ENCODE measurements at places on chromosomes 5 and 9. TPM values are rescaled to one million over a fixed set of nuclear protein-coding genes. Genes with fewer than 3 reads are reported as not detected.

- H3K27ac ChIP-seq, result no peak overlapping the region
- no peaks in the 10 kb centered on the region for H3K4me1 ChIP-seq
- no peak for DNase-seq
- H3K36me3 ChIP-seq, result no peaks in the 10 kb centered on the region
- H3K27me3 ChIP-seq, result no peaks in the 10 kb centered on the region
These were observed 31.3 kb downstream of the ISL1 start for GRCh38 chr5:51414516-51414915.

GRCh38 chr5:6649186-6649585 lies 15.9 kb downstream of the SRD5A1 start:
- H3K27ac ChIP-seq, result no peak overlapping the region
- no peak for DNase-seq
- no peaks in the 10 kb centered on the region for H3K36me3 ChIP-seq

- H3K4me3 ChIP-seq, result no peak overlapping the region
- H3K27ac ChIP-seq, result no peak overlapping the region
- H3K4me1 ChIP-seq, result no peaks in the 10 kb centered on the region
- H3K36me3 ChIP-seq, result no peaks in the 10 kb centered on the region
- no peak for DNase-seq
These were observed 21.3 kb downstream of the SH3PXD2B start for GRCh38 chr5:172433071-172433470.

GRCh38 chr5:163269624-163270023 lies 167.8 kb upstream of the CCNG1 start:
- H3K4me1 ChIP-seq, result no peaks in the 10 kb centered on the region
- H3K27me3 ChIP-seq, result no peaks in the 10 kb centered on the region
- no peak overlapping the region for H3K27ac ChIP-seq
- no peak overlapping the region for H3K4me3 ChIP-seq
- DNase-seq, result no peak

- no peak overlapping the region for H3K27ac ChIP-seq
- no peaks in the 10 kb centered on the region for H3K4me1 ChIP-seq
- H3K27me3 ChIP-seq, result no peaks in the 10 kb centered on the region
- no peaks in the 10 kb centered on the region for H3K36me3 ChIP-seq
- H3K4me3 ChIP-seq, result no peak overlapping the region
- DNase-seq, result no peak
These were observed 4.9 kb upstream of the F2R start for GRCh38 chr5:76710991-76711390.

TBC1D13 gene
- 10.9 TPM for total RNA-seq
